ENCODE measurements at places on chromosomes 6 and 20. TPM values are rescaled to one million over a fixed set of nuclear protein-coding genes. Genes with fewer than 3 reads are reported as not detected.

Gene ATAT1
- 8.6 TPM for polyA plus RNA-seq

Gene GNRH2
- 0.12 TPM for polyA plus RNA-seq

Gene C6orf58
- not detected for polyA plus RNA-seq

Gene TTLL9
- 0.04 TPM for polyA plus RNA-seq

Gene OR2J1
- polyA plus RNA-seq, result not detected

Gene SLC44A4
- not detected for polyA plus RNA-seq

Gene SEMG1
- polyA plus RNA-seq, result not detected

Gene PRDM1
- polyA plus RNA-seq, result 2.6 TPM

Gene RGS17
- 2.5 TPM for polyA plus RNA-seq

Gene COL11A2
- polyA plus RNA-seq, result 1.1 TPM

Gene WDR46
- 88.4 TPM for polyA plus RNA-seq

Gene ABRACL
- 63.3 TPM for polyA plus RNA-seq

Measured in A549 (cell line).